ENCODE measurements at places on chromosomes 7 and 10.

GRCh38 chr7:131110297-131111080 lies 217.2 kb upstream of the MKLN1 start:
- no peak for DNase-seq

GRCh38 chr10:125449571-125449970 lies 233.4 kb downstream of the TEX36 start:
- DNase-seq = no peak

DNA sequence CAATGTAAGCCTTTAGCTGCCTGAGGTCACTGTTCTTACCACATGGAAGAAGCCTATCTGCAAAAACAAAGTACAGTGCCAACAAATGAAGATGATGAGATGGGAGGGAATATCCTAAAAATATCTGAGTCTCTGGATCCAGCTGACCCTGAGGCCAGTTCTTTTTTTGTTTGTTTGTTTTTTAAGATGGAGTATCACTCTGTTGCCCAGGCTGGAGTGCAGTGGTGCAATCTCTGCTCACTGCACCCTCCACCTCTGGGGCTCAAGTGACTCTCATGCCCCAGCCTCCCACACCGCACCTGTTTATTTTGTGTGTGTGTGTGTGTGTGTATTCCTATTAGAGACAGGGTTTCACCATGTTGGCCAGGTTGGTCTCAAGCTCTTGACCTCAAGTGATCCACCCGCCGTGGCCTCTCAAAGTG lies 44.9 kb downstream of the HYCC1 start:
- no peak for DNase-seq

GRCh38 chr10:17805330-17805729 lies 3.8 kb upstream of the MRC1 start:
- no peak for DNase-seq

GRCh38 chr7:2517026-2517425 lies 2.5 kb upstream of the LFNG start:
- DNase-seq = no peak

GRCh38 chr7:101998029-101998905 lies 180.8 kb downstream of the CUX1 start:
- DNase-seq = no peak

GRCh38 chr7:95255691-95256090 lies 68.6 kb downstream of the PON1 start:
- DNase-seq = no peak
